ENCODE measurements at places on chromosomes 4 and X.

GRCh38 chr4:76235407-76235806 is 16.1 kb upstream of the FAM47E start:
- DNase-seq: no peak

DNA sequence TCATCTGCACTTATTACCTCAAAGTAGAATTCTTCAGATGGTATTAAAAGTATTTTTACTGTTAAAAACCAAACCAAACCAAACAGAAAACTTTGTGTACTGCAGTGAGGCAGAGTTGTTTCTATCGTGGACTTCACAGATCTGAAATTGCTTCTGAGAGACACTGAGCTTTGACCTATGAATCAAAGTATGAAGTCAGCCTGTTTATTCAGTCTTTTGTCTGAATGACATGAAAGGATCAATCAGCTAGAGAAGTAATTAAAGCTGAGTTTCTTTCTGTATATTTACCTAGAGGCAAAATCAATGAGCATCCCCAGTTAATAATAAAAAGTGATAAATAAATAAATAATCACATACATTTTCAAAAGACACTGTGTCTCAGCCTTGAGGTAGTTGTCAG is 2121.0 kb downstream of the PCDH7 start:
- DNase-seq: no peak

- DNase-seq: no peak
These were observed 86.0 kb downstream of the PCYT1B start for GRCh38 chrX:24561121-24561520.

DNA sequence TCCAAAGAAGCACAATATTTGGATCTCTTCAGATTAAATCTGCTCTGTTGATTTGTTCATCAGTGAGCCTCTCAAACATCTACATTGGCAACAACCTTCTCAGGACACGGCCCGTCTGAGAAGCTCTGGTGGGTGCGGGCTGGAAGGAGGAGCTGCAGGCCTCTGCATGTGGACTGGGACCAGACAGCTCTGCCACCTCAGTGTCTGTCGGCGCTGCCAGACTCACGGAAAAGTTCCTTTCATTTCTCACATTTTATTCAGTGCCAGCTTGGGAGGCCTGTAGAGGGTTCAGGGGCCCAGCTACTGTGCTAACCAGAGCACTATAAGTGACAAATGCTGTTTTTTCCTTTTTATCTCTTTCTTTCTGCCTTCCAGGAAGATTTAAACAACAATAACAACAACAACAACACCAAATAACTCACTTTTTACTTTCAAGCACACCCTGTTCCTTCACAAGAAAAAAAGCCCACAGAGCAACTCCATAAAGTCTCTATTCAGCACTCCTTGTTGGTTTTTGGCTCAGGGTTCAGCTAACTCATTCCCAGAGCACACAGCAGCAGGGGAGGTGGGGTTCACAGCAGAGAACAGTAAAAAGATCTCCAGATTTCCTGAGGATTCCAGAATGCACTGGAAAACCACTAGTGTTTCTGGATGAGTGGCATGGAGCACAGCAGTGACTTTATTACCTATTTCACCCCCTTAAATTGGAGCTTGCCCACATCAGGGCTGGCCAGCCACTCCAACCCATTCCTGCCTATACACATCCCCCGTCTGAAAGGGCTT is 23.2 kb upstream of the HOPX start:
- no peak for DNase-seq

GRCh38 chrX:104523858-104524257 is 42.1 kb upstream of the IL1RAPL2 start:
- DNase-seq: no peak

- peak; percentile 51 for DNase-seq
These were observed 3.9 kb upstream of the SYN1 start for GRCh38 chrX:47623540-47624027.

DNA sequence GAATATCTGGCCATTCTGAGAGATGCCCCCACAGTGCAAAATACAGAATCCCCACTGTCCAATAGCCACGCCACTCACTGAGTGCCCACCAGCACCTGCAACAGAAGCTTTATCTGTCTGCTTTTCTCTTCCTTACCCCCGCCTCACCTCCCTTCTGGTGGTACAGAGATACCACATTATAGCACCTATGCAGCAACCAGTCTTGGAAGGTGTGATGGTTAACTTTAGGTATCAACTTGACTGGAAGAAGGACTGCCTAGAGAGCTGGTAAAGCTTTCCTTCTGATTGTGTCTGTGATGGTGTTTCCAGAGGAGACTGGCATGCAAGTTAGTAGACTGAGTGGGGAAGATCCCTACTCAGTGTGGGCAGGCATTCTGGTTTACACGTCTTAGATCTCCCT is 61.8 kb upstream of the TXK start:
- no peak for DNase-seq

DNA sequence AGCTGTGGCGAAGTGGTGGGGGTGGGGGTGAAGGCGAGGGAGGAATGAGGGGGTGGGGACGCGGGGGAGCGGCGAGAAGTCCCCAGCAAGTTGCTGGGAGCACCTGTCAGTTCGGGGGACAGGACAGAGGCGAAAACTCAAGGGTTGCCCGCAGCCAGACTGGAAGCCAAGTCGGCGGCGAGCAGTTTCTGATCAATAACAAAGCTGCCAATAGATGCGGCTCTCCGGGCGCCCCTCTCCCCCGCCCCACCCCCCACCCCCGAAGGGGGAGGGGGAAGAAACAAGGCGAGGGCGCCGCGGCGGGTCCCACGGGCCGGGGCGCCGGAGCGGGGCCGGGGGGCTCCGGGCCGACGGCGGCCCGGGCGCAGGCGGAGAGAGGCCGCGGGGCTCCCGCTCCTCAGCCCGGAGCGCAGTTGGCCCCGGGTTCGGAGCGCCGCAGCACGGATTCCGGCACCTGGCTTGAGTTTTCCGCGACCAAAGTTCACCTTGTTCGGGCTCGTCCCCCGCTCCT is 379 bp downstream of the PDGFC start:
- peak; percentile 25 for DNase-seq

GRCh38 chrX:65633826-65634225 is 33.6 kb upstream of the MSN start:
- no peak for DNase-seq

GRCh38 chr4:88341227-88342192 is 37.1 kb upstream of the HERC6 start:
- peak; percentile 55 for DNase-seq

DNA sequence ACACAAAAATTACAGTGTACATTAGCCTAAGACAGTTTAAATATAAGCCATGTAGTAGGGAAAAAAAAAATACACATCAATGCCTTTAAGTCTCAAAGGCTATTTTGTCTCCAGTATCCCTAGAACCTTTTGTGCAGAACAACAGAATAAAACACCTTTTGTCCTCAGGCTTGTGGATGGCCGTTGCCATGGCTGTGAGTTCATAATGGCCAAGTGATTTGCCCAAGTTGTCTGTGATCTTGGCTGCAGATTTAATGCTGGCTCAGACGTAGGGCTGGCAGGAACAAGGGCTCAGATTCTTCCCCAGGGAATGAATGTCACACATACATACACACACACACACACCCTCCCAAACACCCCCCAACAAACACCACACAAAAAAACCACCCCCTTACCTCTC is 25.3 kb downstream of the GPM6B start:
- no peak for DNase-seq

DNA sequence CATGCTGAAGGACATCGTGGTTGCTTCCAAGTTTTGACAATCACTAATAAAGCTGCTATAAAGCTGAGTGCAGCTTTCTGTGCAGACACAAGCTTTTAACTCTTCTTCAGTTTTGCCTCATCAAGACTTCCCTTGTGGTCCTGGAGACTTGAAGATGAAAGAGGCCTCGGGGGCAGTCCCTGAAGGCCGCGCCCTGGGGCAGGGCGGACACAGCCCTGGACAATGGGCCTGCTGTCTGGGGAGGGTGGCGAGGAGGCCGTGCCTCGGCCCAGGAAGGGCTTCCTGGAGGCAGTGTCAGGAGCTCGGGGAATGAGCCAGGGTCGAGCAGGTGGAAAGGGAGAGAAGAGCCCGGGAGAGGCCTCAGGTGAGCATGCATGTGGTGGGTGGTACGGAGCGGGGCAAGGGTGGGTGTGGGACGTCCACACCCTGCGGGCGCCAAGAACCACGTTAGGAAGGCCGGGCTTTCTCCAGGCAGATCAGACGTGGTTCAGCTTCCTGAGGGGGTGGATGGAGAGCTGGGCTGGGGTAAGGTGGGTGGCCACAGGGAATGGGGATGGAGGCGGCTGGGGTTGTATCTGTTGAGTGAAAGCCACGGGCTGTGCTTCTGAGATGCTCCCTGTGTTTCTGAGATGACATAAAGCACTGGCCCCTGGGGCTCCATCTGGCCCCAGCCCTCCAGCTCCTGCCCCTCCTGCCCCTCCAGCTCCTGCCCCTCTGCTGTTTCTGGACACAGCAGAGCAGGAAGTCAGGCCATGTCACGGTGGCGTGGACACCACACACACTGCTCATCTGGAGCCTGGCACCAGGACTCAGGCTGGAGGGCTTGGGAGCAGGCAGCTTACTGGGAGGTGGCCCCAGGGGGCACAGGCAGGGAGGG is 21.5 kb downstream of the ADRA2C start:
- DNase-seq: no peak

DNA sequence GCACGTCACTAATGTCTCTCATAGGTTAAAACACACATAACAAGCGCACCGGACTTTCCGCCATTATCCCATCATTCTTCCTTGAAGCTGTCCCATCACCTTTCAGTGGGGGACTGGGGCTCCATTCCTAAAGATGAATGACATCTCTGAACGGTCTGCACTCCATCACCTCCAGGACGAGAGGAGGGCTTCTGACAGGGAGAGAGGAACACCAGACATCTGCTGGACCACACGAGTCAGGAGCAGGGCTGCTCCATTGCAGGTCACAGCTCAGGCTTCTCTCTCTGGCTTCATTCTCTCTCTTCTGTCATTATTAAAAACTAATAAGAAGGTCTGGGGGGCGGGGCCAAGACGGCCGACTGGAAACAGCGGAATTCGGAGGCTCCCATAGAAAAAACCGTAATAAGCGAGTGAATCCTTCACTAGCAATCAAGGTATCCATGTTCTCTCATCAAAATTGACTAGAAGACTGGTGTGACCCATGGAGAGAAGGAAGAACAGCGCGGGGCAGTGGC is 289.8 kb downstream of the LDB2 start:
- no peak for DNase-seq

- peak; percentile 87 for DNase-seq
These were observed 877 bp upstream of the SLC16A2 start for GRCh38 chrX:74420196-74421035.

DNA sequence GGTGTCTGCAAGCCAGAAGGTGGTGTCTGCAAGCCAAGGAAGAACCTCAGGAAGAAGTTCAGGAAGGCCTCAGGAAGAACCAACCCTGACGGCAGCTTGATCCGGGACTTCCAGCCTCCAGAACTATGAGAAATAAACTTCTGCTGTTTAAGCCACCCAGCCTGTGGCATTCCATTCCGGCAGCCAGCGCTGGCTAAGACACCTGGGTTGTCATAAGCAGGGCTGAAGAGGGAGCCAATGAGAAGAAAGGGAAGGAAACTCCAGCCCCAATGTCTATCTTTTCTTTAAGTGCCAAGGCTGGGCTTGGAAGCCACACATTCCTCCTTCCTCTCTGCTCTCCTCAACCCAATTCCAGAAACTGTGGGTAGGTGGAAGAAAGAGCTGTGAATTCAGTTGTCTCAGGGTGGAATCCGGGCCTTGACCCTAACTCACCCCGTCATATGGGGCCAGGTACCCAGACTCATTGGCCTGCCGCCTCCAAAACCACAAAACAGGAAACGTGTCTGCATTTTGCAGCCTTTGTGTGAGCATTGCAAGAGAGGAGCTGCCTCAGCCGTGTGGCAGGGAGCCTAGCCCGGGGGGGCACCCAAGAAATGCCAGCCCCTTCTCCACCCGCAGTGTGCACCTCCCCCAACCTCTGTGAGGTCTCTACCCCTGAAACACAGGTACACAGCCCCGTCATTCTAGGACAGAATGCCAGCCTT is 26.8 kb downstream of the CRMP1 start:
- DNase-seq: no peak

GRCh38 chr4:138835832-138836533 is 179.6 kb upstream of the NOCT start:
- DNase-seq: peak; percentile 67

- no peak for DNase-seq
These were observed 44.8 kb downstream of the CLDN34 start for GRCh38 chrX:10011991-10012390.

GRCh38 chr4:25722964-25723363 is 67.3 kb downstream of the SLC34A2 start:
- no peak for DNase-seq

GRCh38 chr4:152267811-152268210 is 268.1 kb downstream of the FBXW7 start:
- DNase-seq: no peak

GRCh38 chr4:152643153-152644035 is 36.4 kb downstream of the TMEM154 start:
- DNase-seq: no peak

GRCh38 chr4:80306260-80306659 is 29.3 kb upstream of the CFAP299 start:
- no peak for DNase-seq

- DNase-seq: no peak
These were observed 15.0 kb downstream of the MECP2 start for GRCh38 chrX:154082396-154083125.

GRCh38 chr4:63583561-63583960 is 825.7 kb downstream of the TECRL start:
- DNase-seq: no peak

DNA sequence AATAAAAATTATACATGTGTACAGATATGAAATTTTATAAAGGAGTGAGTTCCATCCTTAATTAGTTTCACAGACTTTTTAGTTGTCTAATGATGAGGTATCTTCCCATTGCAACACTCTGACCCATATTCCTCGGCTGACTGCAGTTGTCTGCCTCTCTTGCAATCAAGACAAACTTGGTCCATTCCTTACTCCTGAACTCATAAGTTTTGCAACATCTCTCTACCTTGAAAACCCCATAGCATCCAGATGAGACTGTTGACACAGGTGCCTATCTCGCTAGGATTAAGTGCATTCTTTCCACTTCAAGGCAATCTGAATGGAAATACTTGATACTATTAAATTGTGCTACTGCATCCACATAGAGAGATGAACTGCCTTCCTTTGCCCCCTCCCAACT is 2.3 kb downstream of the XKRX start:
- no peak for DNase-seq

GRCh38 chrX:9927698-9928482 is 39.3 kb upstream of the CLDN34 start:
- DNase-seq: no peak

DNA sequence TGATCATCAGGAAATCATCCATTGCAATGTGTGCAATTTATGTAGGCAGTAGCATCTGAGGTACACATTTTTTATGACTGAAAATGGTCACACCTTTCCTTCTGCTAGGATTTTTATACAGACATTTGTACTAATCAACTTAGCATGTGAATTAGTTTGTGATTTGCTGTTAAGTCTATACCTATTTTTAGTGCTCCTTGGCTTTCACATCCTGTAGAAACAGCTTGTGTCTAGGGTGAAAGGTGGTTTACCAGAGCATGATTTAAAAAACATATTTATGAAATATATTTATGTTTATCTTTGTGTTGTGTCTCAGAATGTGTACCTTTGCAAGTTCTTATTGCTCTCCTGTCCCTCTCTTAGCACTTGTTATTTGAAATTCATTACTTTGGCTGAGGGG is 916.0 kb downstream of the TECRL start:
- no peak for DNase-seq

GRCh38 chr4:63729519-63729918 is 679.7 kb downstream of the TECRL start:
- no peak for DNase-seq

GRCh38 chrX:132214518-132214917 is 4.7 kb downstream of the RAP2C start:
- no peak for DNase-seq

GRCh38 chrX:24982306-24982965 is 33.3 kb downstream of the ARX start:
- no peak for DNase-seq

GRCh38 chr4:101707596-101707995 is 82.9 kb upstream of the BANK1 start:
- no peak for DNase-seq

Measured in heart left ventricle (tissue), 16 donors.